Thoracic aorta (tissue), 2 donors: ENCODE measurements at places on chromosomes 1 and 21. TPM values are rescaled to one million over a fixed set of nuclear protein-coding genes. Genes with fewer than 3 reads are reported as not detected.

The S100A5 gene
- total RNA-seq = not detected

DNA sequence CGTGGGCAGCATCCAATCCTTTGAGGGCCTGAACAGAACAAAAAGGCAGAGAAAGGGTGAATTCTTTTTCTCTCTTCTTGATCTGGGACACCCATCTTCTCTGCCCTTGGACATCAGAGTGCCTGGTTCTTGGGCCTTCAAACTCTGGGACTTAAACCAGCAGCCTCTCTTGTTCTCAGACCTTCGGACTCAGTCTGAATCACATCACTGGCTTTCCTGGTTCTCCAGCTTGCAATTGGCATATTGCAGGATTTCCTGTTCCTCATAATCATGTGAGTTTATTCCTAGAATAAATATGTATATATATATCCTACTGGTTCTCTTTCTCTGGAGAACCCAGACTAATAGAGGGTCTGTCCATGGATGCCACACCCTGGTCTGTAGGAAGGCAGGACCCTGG, 16.3 kb upstream of the TENT5C start:
- no peak for DNase-seq
- no peak overlapping the region for H3K4me3 ChIP-seq
- no peaks in the 10 kb centered on the region for H3K27me3 ChIP-seq
- H3K27ac ChIP-seq = no peak overlapping the region
- H3K36me3 ChIP-seq = no peaks in the 10 kb centered on the region

- H3K36me3 ChIP-seq = no peaks in the 10 kb centered on the region
- H3K27me3 ChIP-seq = no peaks in the 10 kb centered on the region
- H3K4me1 ChIP-seq = peaks cover 8% of the 10 kb centered on the region
- no peak overlapping the region for H3K4me3 ChIP-seq
- DNase-seq = no peak
Observed at GRCh38 chr1:96544051-96544830, 177.3 kb upstream of the PTBP2 start.

GRCh38 chr1:175841738-175842187, 98.4 kb upstream of the TNR start:
- no peak for DNase-seq
- H3K4me1 ChIP-seq = no peaks in the 10 kb centered on the region
- no peaks in the 10 kb centered on the region for H3K27me3 ChIP-seq
- no peaks in the 10 kb centered on the region for H3K36me3 ChIP-seq
- no peak overlapping the region for H3K27ac ChIP-seq

DNA sequence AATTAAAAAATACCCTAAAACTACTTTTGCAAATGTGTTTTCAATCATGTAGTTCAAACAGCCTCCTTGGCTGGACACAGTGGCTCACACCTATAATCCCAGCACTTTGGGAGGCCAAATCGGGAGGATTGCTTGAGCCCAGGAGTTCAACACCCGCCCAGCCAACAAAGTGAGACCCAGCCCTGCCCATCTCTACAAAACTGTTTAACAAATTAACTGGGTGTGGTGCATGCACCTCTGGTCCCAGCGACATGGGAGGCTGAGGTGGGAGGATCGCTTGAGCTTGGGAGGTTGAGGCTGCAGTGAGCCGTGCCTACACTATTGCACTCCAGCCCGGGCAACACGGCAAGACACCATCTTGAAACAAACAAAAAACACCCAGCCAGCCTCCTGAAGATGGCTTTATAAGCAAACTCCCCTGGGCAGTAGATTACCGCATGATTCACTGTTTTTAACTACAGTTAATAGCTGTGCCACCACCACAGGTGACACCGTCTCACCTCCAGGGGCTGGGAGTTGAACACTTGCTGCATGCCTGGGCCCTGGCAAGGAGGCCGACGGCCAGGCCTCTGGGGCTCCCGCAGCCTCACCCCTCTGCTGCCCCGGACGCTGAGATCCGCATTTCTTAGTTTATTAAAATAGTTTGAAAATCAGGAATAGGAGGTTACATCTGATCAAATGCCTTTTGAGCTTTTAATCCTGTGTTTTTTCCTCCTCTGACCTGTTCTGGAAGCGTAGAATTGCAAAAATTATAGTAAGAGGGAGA, 16.2 kb downstream of the PTTG1IP start:
- no peaks in the 10 kb centered on the region for H3K27me3 ChIP-seq
- DNase-seq = no peak
- no peak overlapping the region for H3K27ac ChIP-seq
- peaks cover 76% of the 10 kb centered on the region for H3K36me3 ChIP-seq
- no peak overlapping the region for H3K4me3 ChIP-seq

- H3K27ac ChIP-seq = no peak overlapping the region
- no peaks in the 10 kb centered on the region for H3K4me1 ChIP-seq
Observed at GRCh38 chr21:41672543-41672915, 94.3 kb downstream of the RIPK4 start.

DNA sequence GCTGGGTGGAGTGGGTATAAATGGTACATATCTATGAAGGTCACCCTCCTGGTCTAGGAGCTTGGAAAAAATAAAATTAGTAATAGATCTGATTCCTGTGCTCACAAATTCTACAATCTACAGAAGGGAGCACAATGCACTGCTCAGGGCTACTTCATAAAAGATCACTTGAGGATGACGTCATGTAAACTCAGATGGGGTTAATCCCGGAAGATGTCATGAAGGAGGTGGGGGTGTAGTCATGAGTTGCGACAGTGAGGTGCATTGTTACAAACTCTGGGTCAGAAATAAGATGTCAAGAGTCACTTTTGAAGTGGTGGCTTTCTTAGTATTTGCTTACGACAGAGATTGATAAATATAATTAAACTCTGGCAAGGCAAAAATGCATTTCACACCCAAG, 68.2 kb downstream of the LHX9 start:
- H3K27ac ChIP-seq = no peak overlapping the region
- no peak for DNase-seq
- H3K4me1 ChIP-seq = no peaks in the 10 kb centered on the region
- H3K36me3 ChIP-seq = no peaks in the 10 kb centered on the region
- no peaks in the 10 kb centered on the region for H3K27me3 ChIP-seq

GRCh38 chr1:194196562-194196961, 1010.1 kb upstream of the B3GALT2 start:
- no peak for DNase-seq
- H3K27ac ChIP-seq = no peak overlapping the region
- H3K36me3 ChIP-seq = no peaks in the 10 kb centered on the region
- no peaks in the 10 kb centered on the region for H3K4me1 ChIP-seq
- H3K4me3 ChIP-seq = no peak overlapping the region

DNA sequence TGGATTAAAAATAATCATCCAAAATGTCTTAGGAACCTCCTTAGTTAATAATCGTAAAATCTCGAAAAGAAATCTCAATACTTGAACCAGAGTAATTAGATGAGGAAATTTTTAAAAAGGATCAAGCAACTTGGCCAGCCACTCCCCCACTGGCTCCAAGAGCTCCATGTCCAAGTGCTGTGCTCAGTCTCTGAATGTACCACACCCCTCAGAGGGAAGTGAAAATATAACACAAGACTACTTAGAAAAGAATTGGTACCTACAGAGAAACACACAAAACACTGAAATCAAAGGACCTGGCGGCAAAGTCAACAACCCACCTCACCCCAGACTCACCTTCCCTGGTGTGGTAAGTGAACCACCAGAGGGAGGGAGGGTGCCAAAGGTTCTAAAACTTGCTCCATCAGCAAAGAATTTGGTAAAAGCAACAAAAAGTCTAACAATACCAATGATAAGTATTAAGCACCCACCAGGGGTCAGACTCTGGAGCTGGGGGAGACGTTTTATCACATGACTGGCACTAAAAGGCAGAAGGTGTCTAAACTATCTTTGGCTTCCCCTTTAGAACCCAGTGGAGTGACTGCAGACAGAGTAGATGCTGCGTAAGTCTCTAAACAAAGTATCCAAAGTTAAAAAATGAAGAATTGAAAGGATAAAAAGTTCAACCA, 14.0 kb downstream of the LBR start:
- H3K4me3 ChIP-seq = no peak overlapping the region
- peaks cover 55% of the 10 kb centered on the region for H3K36me3 ChIP-seq
- no peak overlapping the region for H3K27ac ChIP-seq
- no peaks in the 10 kb centered on the region for H3K27me3 ChIP-seq
- no peaks in the 10 kb centered on the region for H3K4me1 ChIP-seq
- DNase-seq = no peak

GRCh38 chr1:245578771-245579170, 424.0 kb downstream of the KIF26B start:
- H3K27me3 ChIP-seq = no peaks in the 10 kb centered on the region
- DNase-seq = no peak
- H3K27ac ChIP-seq = no peak overlapping the region
- H3K4me1 ChIP-seq = no peaks in the 10 kb centered on the region
- no peaks in the 10 kb centered on the region for H3K36me3 ChIP-seq
